ENCODE measurements at places on chromosomes 2 and 18.

GRCh38 chr2:171066110-171066509 is 94.6 kb downstream of the TLK1 start:
- no peaks in the 10 kb centered on the region for H3K27me3 ChIP-seq
- no peak overlapping the region for H3K27ac ChIP-seq

- H3K36me3 ChIP-seq = no peaks in the 10 kb centered on the region
- no peaks in the 10 kb centered on the region for H3K4me1 ChIP-seq
- H3K27ac ChIP-seq = peak overlapping the region; percentile 75
- DNase-seq = peak; percentile 34
- H3K27me3 ChIP-seq = no peaks in the 10 kb centered on the region
Observed at GRCh38 chr2:175855794-175856453, 146.1 kb downstream of the LNPK start.

DNA sequence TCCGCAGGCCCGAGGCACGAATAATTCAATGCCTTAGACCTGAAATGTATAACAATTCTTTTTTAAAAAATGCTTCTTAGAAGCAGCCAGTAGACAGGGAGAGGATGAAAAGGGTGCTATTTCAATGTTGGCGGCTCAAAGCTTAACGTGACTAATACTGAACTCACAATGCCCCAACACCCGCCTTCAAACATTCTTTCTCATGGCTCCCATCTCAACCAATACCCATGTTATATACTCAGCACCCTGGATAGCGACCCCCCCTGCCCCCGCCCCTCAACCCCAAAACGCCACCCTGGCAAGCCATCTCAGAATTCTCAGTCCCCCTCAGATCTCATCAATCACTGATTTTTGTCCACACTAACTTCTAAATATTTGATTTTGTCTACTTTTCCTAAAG is 4.4 kb downstream of the FBXO41 start:
- H3K27me3 ChIP-seq = no peaks in the 10 kb centered on the region
- H3K4me3 ChIP-seq = no peak overlapping the region
- H3K4me1 ChIP-seq = peaks cover 13% of the 10 kb centered on the region

- no peaks in the 10 kb centered on the region for H3K36me3 ChIP-seq
- H3K27ac ChIP-seq = no peak overlapping the region
- H3K27me3 ChIP-seq = no peaks in the 10 kb centered on the region
- DNase-seq = no peak
- no peaks in the 10 kb centered on the region for H3K4me1 ChIP-seq
- no peak overlapping the region for H3K4me3 ChIP-seq
Observed at GRCh38 chr2:135825550-135826176, 11.3 kb downstream of the LCT start.

GRCh38 chr2:3789256-3789655 is 85.9 kb downstream of the DCDC2C start:
- peaks cover 11% of the 10 kb centered on the region for H3K27me3 ChIP-seq
- no peak overlapping the region for H3K27ac ChIP-seq
- no peaks in the 10 kb centered on the region for H3K36me3 ChIP-seq
- DNase-seq = no peak

- H3K27ac ChIP-seq = no peak overlapping the region
- no peak for DNase-seq
- H3K4me1 ChIP-seq = no peaks in the 10 kb centered on the region
- no peak overlapping the region for H3K4me3 ChIP-seq
Observed at GRCh38 chr2:213119061-213119809, 32.2 kb downstream of the IKZF2 start.

GRCh38 chr2:161046876-161047275 is 113.4 kb upstream of the TANK start:
- H3K27ac ChIP-seq = no peak overlapping the region
- no peaks in the 10 kb centered on the region for H3K4me1 ChIP-seq
- no peak overlapping the region for H3K4me3 ChIP-seq
- no peaks in the 10 kb centered on the region for H3K27me3 ChIP-seq
- DNase-seq = no peak
- no peaks in the 10 kb centered on the region for H3K36me3 ChIP-seq

GRCh38 chr2:23200787-23201114 is 184.2 kb upstream of the KLHL29 start:
- H3K27me3 ChIP-seq = no peaks in the 10 kb centered on the region
- H3K4me1 ChIP-seq = no peaks in the 10 kb centered on the region
- H3K27ac ChIP-seq = no peak overlapping the region
- H3K36me3 ChIP-seq = no peaks in the 10 kb centered on the region

GRCh38 chr2:46779447-46779941 is 136.1 kb downstream of the MCFD2 start:
- no peaks in the 10 kb centered on the region for H3K36me3 ChIP-seq
- peaks cover 34% of the 10 kb centered on the region for H3K4me1 ChIP-seq
- no peak overlapping the region for H3K4me3 ChIP-seq
- no peak for DNase-seq
- no peak overlapping the region for H3K27ac ChIP-seq

All from heart right ventricle (tissue), 16 donors.